NCI-H1092 (cell line): ENCODE measurements at places on chromosomes 13 and 19.

DNA sequence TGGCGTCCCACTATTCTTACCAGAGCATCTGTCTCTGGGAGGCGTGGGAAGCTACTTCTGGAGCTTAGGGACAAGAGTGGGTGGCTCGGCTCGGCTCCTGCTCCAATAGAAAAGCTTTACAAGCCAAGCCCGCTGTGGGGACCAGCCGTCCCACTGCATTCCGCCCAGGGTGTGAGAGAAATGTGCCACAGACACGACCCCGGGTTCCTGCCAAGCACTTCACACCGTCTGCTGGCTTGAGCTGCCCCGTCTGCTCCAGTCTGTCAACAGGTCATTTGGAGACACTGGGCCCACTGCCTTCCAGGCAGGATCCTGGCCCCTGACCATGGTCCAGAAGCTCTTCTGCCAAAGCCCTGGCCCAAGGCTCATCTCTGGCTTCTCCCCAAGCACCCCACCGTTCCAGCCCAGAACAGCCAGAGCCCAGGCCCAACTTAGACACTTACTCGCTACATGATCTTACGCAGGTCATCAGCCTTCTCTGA is 6.5 kb upstream of the FKRP start:
- DNase-seq, result no peak

DNA sequence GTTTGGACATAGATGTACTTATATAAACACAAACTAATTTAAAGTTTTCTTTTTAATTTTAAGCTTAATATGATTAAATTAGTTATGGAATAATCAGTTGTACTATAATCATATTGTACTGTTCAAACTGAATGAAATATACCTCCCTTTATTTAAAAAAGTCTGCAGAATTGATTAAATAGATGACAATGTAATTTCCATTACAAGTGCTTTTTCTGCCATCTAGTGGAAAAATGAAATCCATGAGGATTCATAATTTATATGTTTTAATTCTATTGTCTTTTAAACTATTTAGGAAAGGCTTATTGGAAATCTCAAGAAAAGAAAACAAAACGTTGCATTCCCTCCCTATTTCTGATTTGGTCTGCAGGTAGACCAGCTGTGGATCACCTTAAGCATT is 30.9 kb downstream of the MZT1 start:
- DNase-seq, result no peak

GRCh38 chr19:18416778-18417249 is 2.4 kb upstream of the SSBP4 start:
- DNase-seq, result peak; percentile 77

DNA sequence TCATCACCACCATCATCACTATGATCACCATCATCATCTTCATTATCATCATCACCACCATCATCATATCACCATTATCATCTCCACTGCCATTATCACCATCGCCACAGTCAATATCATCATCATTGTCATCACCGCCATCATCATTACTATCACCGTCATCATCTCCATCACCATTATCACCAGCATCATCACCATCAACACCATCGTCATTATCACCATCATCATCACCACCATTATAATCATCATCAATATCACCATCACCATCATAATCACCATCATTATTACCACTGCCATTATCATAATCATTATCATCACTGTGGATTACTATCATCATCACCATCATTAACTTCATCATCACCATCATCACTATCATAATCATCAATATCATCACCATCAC is 17.3 kb upstream of the ARHGEF18 start:
- DNase-seq, result no peak

GRCh38 chr19:48674216-48674809 is 1.5 kb upstream of the NTN5 start:
- DNase-seq, result no peak

DNA sequence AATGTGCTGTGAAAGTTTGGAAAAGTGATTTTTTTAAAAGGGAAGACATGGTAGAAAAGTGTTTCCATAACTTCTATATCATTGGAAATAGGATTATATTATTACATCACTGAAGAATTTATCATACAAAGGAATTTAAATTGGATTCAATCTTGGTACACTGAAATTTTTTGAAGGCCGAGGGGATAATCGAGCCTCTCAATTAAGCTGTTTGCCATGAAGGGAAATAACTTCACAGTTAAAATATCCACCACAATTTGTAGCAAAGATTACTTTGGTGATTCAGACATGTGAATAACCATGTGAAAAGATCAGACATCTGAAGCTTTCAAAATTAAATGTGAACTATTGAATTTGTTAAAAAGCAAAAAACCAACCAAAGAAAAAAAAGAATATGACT is 215.3 kb downstream of the KLF5 start:
- no peak for DNase-seq

- DNase-seq, result no peak
Observed at GRCh38 chr19:6470173-6470572, 6.1 kb downstream of the CRB3 start.

DNA sequence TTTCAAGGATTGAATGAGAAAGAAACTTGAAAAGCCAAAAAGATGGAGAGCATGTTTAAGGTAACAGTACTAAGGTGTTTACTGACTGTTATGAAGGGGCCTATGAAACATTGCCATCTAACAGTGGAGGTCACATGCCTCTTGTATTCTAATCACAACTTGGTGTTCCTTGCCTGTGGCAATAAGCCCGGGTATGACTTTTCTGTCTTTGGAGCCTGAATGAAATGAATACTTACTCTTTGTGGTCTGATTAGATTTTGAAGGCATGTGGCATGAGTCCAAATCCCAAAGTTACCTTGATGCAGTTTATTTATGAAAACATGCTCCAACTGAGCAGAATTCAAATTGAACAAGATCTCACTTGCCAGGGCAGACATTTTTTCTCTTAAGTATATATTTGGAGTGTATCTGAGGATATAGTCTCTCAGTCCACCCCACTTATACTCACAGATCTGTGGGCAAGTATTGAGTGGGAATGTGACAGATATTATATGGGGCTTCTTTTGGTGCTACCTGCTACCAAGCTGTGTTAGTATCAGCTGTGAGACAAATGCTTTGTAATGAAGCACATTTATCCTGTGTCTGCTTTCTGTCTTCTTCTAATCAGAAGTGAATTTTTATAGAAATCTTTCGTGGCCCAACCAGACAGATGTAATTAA is 67.5 kb downstream of the B3GLCT start:
- DNase-seq, result no peak

DNA sequence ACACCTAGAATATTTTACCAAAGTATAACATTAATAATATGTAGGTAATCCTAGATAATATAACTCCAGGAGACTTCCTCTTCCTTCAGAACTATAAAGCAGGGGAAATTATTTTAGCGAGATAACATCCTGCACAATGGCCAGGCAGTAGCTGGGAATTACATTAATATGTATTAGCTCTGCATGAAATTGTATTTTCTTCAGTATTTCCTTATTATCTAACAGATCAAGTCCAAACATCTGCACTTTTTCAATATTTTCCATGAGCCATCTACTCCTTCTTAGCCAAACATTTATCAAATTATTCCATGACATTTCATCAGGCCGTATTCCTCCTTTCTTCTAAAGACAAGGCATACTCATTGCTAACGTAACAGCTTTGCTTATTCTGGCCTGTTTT is 98.8 kb upstream of the PCDH9 start:
- DNase-seq, result no peak

DNA sequence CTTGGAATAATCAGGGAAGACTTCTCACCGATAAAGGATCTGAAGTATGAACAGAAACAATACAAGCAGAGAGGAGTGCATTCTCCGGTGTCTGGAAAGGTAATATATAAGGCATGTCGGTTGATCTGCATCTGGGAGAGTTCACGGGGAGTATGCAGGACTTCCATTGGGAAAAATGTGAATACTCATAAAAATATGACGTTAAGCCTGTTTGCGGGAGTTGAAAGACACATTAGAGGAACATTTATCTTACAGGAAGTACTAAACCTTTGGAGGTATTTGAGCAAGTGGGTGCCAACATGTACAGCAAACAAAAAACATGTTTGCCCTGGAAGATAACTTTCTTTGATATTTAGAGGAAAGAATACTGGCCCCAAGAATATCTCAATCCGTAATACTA is 286.8 kb downstream of the SLITRK6 start:
- DNase-seq, result no peak

DNA sequence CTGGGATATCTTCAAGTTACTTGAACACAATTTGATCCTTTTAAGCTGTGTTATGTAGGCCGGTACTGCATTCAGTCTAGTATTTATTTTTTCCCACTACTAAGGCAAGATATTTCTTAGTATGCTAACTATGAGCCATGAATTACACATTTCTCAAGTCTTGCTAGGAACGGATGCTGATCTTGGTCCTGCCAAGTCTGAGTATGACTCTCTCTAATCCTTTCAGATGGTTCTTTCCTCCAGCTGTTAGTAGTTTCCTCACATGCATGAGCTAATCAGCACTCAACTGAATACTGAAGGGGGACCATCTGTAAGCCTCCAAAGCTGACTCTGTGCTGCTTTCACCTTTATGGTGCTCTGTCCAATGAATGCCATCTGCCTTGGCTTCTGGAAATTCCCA is 460.3 kb downstream of the KCTD12 start:
- no peak for DNase-seq

- no peak for DNase-seq
Observed at GRCh38 chr13:29171244-29171643, 351.1 kb downstream of the MTUS2 start.

DNA sequence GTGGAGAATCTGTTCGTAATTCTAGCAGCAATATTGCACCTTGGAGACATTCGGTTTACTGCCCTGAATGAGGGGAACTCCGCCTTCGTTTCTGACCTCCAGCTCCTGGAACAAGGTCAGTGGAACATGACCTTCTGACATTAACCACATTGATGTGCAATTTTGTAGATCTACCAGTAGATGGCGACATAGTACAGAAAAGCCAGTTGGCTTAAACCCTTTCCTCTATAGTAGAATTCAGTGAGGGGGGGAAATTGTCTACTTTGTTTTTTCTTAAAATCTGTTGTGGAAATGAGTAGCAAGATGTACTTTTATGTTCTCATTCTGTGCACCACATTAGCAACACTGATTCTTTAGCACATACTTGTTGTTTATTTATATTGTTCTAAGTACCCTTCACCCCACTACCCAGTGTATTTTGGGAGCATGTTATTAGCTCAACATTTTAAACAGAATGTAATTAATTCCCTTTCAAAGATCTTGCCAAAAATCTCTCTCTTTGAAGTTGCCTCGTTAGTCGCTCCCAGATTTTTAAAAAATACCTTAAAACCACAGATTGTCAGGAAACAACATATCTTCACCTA is 332.2 kb downstream of the MYO16 start:
- peak; percentile 36 for DNase-seq

DNA sequence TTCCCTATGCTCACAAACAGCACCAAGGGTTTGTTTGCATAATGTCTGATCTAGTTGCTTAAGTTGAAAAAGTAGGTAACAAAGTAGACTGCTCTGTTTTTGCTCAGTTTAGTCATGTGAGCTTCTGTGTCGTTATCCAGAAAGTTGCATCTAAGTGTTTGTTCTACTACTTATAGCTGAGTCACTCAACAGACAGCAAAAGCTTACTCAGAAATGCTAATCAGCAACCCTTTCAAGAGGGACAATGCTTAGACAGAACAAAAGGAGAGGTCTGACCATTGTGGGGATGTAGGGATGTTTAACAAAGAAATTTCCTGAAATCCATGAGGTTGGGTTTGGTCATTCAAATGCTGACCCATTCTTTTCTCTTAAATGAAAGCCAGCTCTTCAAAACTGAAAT is 106.4 kb downstream of the ATP8A2 start:
- no peak for DNase-seq
